ENCODE measurements at places on chromosomes 1 and 21.
A peak's percentile ranks its signal among the peaks of the same experiment; 100 is the strongest.

- no peak for DNase-seq
Measured at GRCh38 chr21:35197992-35198431, 148.9 kb upstream of the RUNX1 start.

- DNase-seq, result no peak
Measured at GRCh38 chr1:20491866-20492265, 5.9 kb upstream of the CAMK2N1 start.

GRCh38 chr1:166822385-166822784 is 16.9 kb upstream of the POGK start:
- peak; percentile 2 for DNase-seq

GRCh38 chr1:110393691-110394492 is 3.1 kb upstream of the SLC16A4 start:
- DNase-seq, result peak; percentile 74

Data from HT-29 (cell line).